Bone marrow (tissue), 2 donors: ENCODE measurements at places on chromosomes 5 and 9.

DNA sequence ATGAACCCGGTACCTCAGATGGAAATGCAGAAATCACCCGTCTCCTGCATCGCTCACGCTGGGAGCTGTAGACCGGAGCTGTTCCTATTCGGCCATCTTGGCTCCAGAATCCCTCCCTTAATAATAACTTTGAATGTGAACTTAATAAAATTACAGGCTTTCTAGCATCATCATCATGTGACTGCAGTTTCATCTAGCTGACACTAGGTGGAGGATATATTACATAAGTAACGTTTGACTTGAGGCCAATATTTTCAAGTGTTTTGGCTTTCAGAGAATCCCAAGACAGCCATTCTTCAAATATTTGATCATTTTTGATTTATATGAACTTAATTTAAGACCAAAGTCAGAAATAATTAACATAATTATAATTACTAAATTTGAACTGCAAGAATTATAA is 474.9 kb upstream of the CDH10 start:
- no peak for DNase-seq

GRCh38 chr5:154351141-154351540 is 94.7 kb upstream of the SAP30L start:
- DNase-seq, result no peak

GRCh38 chr5:74030371-74030770 is 404.4 kb downstream of the ARHGEF28 start:
- no peak for DNase-seq

- DNase-seq, result no peak
These were observed 12.4 kb downstream of the PRUNE2 start for GRCh38 chr9:76893395-76893932.
